Endothelial cell of coronary artery (primary cell): ENCODE measurements at places on chromosomes 6 and 20. TPM values are rescaled to one million over a fixed set of nuclear protein-coding genes. Genes with fewer than 3 reads are reported as not detected.

Gene EEF1E1
- total RNA-seq = 37.4 and 51.3 TPM in 2 replicates

Gene VSTM2L
- 0.27 and 2.0 TPM in 2 replicates for total RNA-seq

Gene MAS1
- total RNA-seq = not detected in 2 replicates

Gene HLA-DRB5
- total RNA-seq = 0.09 and 0.19 TPM in 2 replicates

Gene AAR2
- total RNA-seq = 20.9 and 21.1 TPM in 2 replicates

Gene FNDC1
- not detected in 2 replicates for total RNA-seq

Gene GLP1R
- not detected in 2 replicates for total RNA-seq

Gene COL9A1
- total RNA-seq = not detected in 2 replicates

Gene SCGN
- total RNA-seq = not detected in 2 replicates

Gene C20orf144
- 0.09 TPM in 2 replicates for total RNA-seq
